Liver (tissue), 10 donors: ENCODE measurements at places on chromosomes 16 and 17.

- DNase-seq, result peak; percentile 62
Observed at GRCh38 chr17:78789663-78790181, 7.6 kb upstream of the CYTH1 start.

GRCh38 chr17:12053552-12053951, 32.9 kb downstream of the MAP2K4 start:
- no peak for DNase-seq

GRCh38 chr16:81497690-81498089, 53.1 kb downstream of the CMIP start:
- DNase-seq, result no peak

DNA sequence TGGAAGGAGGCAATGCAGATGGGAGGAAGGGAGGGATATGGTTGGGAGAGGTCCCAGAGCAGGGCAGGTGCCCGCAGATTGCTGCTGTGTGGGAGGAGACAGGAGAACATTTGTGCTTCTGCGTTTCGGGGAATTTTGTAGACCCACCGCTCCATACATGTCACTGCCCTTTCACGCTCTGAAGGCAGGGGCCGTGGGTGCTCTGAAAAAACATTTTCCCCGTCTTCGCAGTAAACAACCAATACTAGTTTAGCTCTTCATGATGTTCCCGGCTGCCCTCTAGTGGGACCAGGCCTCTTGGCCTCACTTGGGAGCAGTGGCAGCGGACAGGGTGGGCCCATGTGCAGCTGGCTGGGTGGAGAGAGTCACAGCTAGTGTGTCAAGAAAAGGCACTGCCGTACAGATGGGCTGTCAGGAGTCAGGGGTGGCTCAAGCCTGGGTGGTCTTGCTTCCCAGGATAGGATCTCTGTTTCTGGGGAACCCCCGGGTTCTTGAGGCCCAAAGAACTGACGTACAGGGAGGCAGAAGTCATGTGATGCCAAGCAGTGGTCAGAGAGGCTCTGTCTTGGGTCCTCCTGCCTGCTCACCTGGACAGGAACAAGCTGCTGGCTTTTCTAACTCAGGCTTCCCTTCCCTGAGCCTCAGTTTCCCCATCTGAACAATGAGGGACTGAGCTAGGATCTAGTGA, 46.5 kb upstream of the CPNE2 start:
- peak; percentile 61 for DNase-seq

GRCh38 chr17:78040440-78041385, 82.2 kb downstream of the TNRC6C start:
- DNase-seq, result no peak

GRCh38 chr17:2312736-2313135, 9.0 kb downstream of the SRR start:
- no peak for DNase-seq

- DNase-seq, result no peak
Observed at GRCh38 chr16:74713876-74714275, 13.2 kb upstream of the MLKL start.

DNA sequence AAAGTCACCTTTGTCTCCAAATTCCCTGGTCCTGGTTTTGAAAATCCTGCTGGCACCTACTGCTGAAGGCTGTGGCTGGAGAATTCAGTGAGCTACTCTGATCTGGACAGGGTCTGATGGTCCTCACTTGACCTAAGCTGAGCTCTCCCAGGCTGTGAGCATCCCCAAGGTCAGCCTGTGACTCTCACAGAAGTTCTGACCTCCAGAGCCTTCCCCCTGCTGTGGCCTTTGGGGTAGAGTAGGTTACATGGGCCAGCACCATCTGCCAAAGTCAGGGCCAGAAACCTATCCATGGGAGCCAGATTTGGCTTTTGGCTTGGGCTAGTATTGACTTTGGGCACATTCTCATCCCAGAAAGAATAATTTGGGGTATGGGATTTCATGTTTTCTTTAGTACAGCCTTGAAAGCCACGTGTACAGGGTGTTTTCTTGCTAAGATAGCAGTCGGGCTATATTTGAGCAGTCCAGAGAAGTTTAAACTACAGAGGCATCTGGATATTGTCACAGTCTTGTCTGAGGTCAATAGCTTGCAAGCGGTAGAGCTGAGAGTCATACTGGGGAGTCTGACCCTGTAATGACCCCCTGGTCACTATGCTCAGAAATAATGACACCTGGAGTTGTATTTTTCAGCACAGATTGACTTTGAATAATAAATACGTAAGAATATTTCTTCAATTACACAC, 6.2 kb upstream of the AGRP start:
- no peak for DNase-seq

DNA sequence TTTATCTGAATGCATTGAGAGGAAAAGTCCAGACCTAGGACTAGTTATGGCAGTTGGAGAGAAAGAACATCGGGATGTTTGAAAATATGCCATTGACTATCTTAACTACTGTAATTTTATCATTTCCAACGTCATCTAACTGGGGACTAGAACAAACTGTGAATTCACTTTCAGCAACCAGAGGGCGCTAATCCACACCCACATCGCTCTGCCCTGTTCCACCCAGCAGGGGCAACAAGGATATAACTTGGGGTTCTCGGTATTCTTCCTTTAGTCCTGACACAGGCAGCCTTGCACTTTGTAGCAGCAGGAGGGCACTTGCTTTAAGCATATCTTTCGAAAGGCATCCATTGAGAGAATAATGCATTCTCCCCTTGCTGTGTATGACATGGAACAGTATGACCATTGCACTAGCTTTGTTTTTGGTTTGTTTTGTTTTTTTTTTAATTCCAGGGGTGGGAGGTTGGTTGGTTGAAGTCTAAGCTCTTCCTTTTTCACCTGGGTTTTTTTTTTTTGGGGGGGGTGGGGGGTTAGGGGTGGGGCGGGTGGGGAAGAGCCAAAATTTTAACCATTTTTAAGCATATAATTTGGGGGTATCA, 31.5 kb downstream of the SIAH1 start:
- DNase-seq, result peak; percentile 60

- no peak for DNase-seq
Observed at GRCh38 chr17:7347630-7348477, 4.1 kb upstream of the KCTD11 start.

DNA sequence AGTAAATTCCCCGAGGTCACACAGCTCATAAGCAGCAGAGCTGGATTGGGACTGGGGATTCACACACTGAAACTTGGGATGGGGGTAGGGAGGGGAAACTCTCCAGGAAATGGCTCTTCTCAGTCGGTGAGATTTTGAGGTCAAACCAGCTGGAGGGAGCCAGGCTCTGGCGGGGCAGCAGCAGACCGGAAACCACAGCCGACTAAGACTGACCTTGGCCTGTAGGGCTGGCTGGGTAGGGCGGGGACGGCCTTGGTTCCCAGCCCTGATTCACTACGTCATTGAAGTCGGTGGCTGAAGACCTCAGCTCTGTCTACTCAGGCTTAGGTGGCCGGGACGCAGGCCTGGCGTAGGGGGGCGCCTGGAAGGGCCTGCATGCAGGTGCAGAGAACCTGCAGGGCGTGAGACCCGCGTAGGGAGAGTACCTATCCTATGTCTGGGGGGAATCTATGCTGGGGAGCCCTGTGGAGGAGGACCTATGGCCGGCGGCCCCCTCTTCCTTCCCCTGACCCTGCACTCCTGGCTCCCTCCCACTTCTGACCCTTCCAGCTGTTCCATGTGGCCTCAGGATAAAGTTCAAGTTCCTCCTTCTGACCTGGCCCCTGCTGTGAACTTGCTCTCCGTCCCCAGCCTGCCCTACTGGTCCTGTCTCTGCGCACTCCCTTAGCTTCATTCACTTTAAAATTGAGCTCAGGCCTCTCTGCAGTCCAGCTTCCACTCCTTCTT, 11.9 kb upstream of the SLC4A1 start:
- peak; percentile 80 for DNase-seq

DNA sequence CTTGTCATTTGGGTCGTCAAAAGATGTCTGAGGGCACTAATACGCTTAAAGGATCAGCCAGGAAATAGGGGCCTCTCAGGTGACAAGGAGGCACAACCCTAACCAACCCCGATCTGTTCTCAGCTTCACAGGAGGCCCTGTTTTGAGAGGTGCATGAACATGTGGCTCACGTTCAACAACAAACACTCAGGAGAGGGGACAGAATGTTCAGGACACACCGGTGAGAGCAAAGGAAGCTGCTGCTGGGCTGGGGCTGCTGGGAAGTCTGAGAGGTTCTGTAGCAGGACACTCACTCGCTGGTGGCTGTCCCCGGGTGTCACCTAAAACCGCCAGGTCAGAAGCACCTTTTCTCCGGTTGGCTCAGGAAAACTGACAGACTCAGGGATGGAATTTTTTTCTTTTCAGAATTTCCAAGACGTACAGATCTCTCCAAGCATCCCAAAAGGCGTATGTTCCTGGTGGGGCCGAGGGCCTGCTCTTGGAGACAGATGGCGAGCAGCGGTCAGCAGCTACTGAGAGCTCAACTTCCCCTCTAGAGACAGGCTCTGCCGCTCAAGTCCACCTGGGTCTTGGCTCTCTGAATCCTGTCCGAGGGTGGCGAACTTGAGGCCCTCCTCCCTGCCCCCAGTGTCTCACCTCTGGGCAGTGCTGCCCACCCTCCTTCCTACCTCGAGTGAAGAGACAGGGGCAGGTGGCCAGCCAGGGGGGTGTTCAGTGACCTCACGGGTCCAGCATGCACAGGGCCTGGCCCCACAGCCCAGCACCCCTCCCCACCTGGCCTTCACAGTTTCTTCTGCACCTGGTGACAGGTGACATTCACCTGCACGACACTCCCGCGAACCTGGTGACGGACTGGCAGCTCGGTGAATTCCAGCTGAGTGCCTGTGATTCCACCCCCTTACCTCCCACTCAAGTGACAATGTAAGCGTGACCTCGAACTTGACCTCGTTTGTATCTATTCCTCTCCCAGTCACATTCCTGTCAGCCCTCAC, 22.9 kb downstream of the CLUH start:
- peak; percentile 34 for DNase-seq

- DNase-seq, result no peak
Observed at GRCh38 chr16:56999409-57000270, 10.3 kb downstream of the NLRC5 start.

GRCh38 chr17:17227608-17228520, 9.1 kb downstream of the FLCN start:
- DNase-seq, result no peak

- DNase-seq, result no peak
Observed at GRCh38 chr17:44010966-44011647, 3.7 kb downstream of the TMEM101 start.
